ENCODE measurements at places on chromosomes 5 and 9. TPM values are rescaled to one million over a fixed set of nuclear protein-coding genes. Genes with fewer than 3 reads are reported as not detected.

Gene CDKN2B
- 4.3 TPM for total RNA-seq

Gene PDCD1LG2
- total RNA-seq: not detected

GRCh38 chr5:115452083-115452482, 92.5 kb downstream of the FEM1C start:
- H3K4me3 ChIP-seq: no peak overlapping the region
- H3K36me3 ChIP-seq: no peaks in the 10 kb centered on the region
- peaks cover 17% of the 10 kb centered on the region for H3K4me1 ChIP-seq
- DNase-seq: no peak

DNA sequence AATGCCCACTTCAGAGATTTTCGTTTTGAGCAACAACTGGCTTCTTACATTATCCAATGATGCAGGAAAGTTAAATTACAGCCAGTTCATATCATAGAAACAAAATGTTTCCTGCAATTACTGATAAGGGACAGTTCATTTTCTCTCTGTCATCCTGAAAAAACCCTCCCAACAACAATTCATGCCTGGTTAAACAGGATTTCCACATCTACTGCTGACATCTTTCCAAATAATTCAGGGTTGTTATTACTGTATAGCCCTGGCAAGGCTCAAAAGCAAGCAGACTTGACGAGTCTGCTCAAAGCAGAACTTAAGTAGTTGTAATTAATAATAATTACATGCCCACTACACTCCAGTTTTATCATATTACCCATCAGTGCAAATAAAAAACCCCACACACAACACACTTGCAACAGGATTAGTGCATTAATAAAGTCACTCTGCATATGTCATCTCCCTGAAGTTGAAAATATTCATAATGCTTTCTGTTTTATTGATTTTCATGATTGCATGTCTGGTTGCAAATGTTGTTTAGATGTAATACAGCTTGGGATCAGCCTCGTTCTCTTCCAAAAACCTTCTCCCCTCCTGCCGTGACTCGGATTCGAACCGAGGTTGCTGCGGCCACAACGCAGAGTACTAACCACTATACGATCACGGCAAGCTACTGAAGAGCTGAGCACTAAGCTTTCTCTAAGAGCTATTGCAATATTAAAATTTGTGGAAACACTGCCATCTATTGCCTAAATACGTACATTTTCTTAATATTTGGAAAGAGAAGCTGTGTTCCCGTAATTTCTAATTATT, 119.6 kb upstream of the NFIB start:
- no peaks in the 10 kb centered on the region for H3K36me3 ChIP-seq
- peaks cover 17% of the 10 kb centered on the region for H3K4me1 ChIP-seq
- H3K27ac ChIP-seq: no peak overlapping the region

GRCh38 chr9:131270171-131271015, 5.9 kb downstream of the FAM78A start:
- no peaks in the 10 kb centered on the region for H3K36me3 ChIP-seq
- peak overlapping the region; percentile 46 for H3K4me3 ChIP-seq
- DNase-seq: peak; percentile 73
- no peaks in the 10 kb centered on the region for H3K27me3 ChIP-seq
- H3K4me1 ChIP-seq: peaks cover 62% of the 10 kb centered on the region

DNA sequence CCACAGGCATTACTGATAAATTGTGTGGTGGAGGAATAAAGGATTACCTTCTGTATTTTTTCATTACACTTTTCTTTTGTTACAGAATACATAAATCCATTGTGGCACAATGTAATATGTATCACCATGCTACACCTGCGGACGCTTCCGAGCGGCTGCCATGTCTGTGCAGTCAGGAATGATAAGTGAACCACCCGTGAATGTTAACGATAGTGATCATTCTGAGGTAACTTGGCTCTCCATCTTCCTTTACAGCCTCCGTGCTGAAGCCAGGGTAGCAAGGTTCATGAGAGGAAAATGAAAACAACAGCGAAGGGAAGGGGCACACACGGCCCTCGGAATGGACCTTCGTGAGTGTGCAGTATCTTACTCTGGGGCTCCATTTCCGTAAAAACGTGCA, 161.2 kb downstream of the MAPKAP1 start:
- H3K27ac ChIP-seq: no peak overlapping the region
- no peaks in the 10 kb centered on the region for H3K27me3 ChIP-seq
- no peaks in the 10 kb centered on the region for H3K36me3 ChIP-seq
- H3K4me1 ChIP-seq: no peaks in the 10 kb centered on the region

DNA sequence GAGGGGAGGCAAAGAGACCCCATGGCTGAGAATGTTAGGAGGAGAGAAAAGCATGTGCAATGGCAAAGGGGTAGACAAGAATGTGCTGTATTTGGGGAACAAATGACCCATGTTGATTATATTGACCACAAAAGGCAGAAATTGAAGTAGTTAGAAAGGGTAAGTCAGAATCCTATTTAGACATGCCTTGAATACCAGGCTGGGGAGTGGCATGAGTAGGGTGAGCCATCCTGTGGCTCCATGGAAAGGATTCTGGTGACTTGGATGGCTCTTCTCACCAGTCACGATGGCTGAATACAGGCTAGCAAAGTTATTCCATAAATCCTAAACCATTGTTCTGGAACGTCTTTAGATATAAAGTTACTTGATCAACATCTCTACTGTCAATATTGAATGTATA, 73.4 kb upstream of the MEF2C start:
- no peak for DNase-seq
- H3K27me3 ChIP-seq: no peaks in the 10 kb centered on the region

- no peaks in the 10 kb centered on the region for H3K36me3 ChIP-seq
- no peaks in the 10 kb centered on the region for H3K4me1 ChIP-seq
- no peaks in the 10 kb centered on the region for H3K27me3 ChIP-seq
- DNase-seq: peak; percentile 6
- no peak overlapping the region for H3K27ac ChIP-seq
- H3K4me3 ChIP-seq: no peak overlapping the region
These were observed 229.3 kb downstream of the SLF1 start for GRCh38 chr5:94847726-94848125.

DNA sequence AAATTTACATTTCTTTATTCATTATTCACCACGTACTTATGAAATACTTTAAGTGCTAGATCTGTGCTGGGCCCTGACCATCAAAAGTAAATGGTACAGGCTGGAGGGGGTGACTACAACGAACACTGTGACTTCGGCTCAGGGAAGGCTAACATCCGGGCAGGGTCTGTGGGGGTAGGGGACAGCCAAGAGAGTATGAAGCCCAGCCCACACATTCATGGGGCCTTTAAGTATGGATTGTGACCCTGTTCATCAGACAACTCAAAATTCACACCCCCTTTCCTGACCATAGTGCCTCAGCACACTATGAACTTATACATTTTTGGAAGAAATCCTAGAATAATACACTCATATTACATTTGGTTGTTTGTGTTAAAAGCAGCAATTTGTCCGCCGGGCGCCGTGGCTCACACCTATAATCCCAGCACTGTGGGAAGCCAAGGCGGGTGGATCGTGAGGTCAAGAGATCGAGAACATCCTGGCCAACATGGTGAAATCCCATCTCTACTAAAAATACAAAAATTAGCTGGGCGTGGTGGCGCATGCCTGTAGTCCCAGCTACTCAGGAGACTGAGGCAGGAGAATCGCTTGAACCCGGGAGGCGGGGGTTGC, 33.3 kb downstream of the MORN5 start:
- H3K4me3 ChIP-seq: no peak overlapping the region
- no peak overlapping the region for H3K27ac ChIP-seq
- H3K36me3 ChIP-seq: no peaks in the 10 kb centered on the region
- DNase-seq: no peak

DNA sequence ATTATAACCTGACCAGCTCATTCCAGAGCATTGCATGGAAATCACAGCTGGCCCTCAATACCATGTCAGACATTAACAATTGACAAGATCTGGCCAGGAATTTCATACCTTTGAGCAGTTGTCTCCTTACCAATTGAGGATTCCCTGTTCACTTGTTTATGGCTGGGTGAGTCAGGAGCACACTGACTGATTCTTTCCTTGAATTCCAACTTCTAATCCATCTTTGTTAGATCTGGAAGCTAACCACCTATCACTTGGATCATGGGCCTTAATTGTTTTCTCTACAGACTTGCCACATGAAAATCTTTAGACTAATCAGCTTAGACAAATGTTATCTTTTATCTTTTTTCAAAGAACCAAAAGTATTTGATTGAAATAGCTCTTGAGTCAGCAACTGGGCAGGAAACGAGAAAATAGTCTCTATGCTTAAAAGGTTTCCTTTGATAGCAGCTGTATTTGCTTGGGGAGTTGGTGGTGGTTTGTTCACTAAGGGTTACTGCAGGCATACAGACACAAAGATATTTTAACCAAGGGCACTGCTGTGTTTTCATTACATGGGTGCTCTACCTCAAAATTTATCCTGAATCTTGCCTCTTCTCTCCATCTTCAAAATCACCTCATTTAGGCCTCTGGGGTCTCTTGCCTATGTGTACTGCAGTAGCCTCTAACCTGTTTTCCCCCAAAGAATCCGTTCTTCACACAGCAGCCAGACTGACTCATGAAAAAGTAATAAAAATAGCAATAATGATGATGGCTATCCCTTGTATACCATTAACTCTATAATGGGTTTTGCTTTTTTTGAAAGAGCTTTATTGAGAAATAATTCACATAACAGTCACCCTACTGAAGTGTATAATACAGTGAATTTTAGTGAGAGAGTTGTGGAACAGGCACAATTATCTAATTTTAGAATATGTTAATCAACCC, 197.0 kb upstream of the NMUR2 start:
- H3K27me3 ChIP-seq: no peaks in the 10 kb centered on the region
- DNase-seq: no peak
- H3K36me3 ChIP-seq: no peaks in the 10 kb centered on the region
- H3K4me1 ChIP-seq: no peaks in the 10 kb centered on the region
- no peak overlapping the region for H3K27ac ChIP-seq
- H3K4me3 ChIP-seq: no peak overlapping the region

- H3K27ac ChIP-seq: no peak overlapping the region
- H3K27me3 ChIP-seq: no peaks in the 10 kb centered on the region
- H3K4me1 ChIP-seq: no peaks in the 10 kb centered on the region
- no peak overlapping the region for H3K4me3 ChIP-seq
- DNase-seq: peak; percentile 53
These were observed 59.5 kb downstream of the MVB12B start for GRCh38 chr9:126386088-126386487.

GRCh38 chr9:74729136-74729695, 158.5 kb downstream of the TRPM6 start:
- H3K27ac ChIP-seq: no peak overlapping the region
- H3K27me3 ChIP-seq: no peaks in the 10 kb centered on the region
- H3K36me3 ChIP-seq: no peaks in the 10 kb centered on the region
- no peak for DNase-seq

- H3K4me1 ChIP-seq: no peaks in the 10 kb centered on the region
- no peak overlapping the region for H3K4me3 ChIP-seq
- H3K27ac ChIP-seq: no peak overlapping the region
- H3K27me3 ChIP-seq: no peaks in the 10 kb centered on the region
- H3K36me3 ChIP-seq: peaks cover 36% of the 10 kb centered on the region
These were observed 9.8 kb downstream of the GTF3C4 start for GRCh38 chr9:132679946-132680625.

GRCh38 chr9:17403539-17403938, 175.3 kb upstream of the SH3GL2 start:
- no peak overlapping the region for H3K4me3 ChIP-seq

DNA sequence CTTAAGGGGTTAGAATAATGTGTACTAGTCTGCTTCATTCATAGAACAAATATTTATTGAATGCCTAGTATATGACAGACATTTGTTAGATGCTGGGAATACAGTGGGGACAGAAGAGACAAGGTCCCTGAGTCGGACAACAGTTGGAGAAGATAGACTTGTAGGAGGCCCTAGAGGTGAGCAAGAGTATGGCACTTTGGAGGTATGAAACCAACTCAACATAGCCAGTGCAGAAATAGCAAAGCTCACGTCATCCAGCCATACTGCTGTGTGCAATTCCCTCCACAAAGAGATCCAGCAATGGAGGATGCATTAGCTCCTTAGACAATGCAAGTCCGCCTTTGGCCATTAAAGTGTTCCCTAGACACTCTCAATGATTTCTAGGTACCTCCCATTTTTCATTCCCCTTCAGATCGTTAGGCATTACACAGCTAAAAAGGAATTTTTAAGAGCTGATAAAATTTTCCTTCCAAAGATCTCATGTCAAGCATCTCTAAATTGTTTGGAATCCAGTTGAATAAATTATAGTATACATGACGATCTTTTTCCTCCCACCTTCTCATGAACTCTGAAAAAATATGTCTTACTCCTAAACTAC, 1949.6 kb upstream of the WWC1 start:
- no peaks in the 10 kb centered on the region for H3K27me3 ChIP-seq
- H3K4me1 ChIP-seq: no peaks in the 10 kb centered on the region
- DNase-seq: no peak

GRCh38 chr9:89462817-89463683, 34.9 kb downstream of the SEMA4D start:
- no peak overlapping the region for H3K4me3 ChIP-seq
- H3K4me1 ChIP-seq: 0 out of 2 replicates have a peak, but pooled peaks cover 2% of the 10 kb centered on the region
- no peak overlapping the region for H3K27ac ChIP-seq
- no peaks in the 10 kb centered on the region for H3K27me3 ChIP-seq
- no peaks in the 10 kb centered on the region for H3K36me3 ChIP-seq
